Breast epithelium (tissue), 4 donors: ENCODE measurements at places on chromosomes 16 and 17. TPM values are rescaled to one million over a fixed set of nuclear protein-coding genes. Genes with fewer than 3 reads are reported as not detected.

- DNase-seq: no peak
Observed at GRCh38 chr16:84540194-84540593, 35.7 kb upstream of the MEAK7 start.

- no peak for DNase-seq
Observed at GRCh38 chr17:77846531-77847085, 111.9 kb upstream of the TNRC6C start.

DNA sequence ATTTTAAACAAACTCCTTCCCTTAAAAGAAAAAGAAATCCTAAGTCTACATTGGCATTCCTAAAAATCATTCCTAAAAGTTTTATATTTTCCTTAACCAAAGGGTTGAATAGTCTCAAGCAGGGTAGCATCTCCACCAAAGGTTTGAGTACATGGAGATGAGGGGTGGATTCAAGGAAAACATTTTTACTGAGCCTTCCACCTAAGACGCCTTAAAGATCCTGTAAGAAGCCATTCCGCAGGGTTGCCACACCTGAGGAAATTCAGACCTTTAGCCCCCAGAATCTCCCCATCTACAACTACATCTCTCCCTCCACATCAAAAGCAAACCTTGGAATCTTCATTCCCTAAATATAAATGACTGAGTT lies 7.7 kb upstream of the AKTIP start:
- no peak for DNase-seq

DNA sequence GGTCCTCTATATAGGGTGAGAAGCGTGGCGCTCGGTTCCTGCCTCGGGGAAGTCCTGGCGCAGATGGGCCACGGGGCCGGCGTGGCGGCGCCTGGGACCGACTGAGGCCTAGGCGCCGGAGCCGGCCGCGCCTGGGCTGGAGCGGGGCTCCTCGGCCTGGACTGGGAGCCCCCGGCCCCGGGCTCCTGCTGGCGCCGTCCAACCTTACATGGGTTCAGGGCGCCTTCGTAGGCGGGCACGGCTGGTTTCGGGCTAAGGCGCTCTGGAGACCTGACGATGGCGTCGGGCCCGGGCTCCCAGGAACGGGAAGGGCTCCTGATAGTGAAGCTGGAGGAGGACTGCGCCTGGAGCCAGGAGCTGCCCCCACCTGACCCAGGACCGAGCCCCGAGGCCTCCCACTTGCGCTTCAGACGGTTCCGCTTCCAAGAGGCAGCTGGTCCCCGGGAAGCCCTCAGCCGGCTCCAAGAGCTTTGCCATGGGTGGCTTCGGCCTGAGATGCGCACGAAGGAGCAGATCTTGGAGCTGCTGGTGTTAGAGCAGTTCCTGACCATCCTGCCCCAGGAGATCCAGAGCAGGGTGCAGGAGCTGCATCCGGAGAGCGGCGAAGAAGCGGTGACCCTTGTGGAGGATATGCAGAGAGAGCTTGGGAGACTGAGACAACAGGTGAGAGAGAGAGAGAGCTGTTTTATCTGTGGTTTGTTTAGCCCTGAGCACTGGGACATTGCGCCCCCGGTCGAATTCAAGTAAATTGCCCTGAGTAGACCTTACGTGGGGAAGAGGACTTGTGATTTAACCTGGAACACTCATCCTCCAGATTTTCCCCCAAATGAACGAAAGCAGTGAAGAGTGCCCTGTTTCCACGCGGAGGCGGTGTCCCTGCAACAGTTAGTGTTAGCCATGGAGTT lies 504 bp downstream of the ZNF263 start:
- DNase-seq: no peak

Gene PIK3R5
- 9.8 TPM for total RNA-seq

Gene RAB11FIP4
- total RNA-seq: 18.7 TPM

Gene SOCS3
- 190 TPM for total RNA-seq

Gene C17orf78
- total RNA-seq: not detected

Gene HOXB5
- 2.0 TPM for total RNA-seq
